ENCODE measurements at places on chromosomes 2 and 18. TPM values are rescaled to one million over a fixed set of nuclear protein-coding genes. Genes with fewer than 3 reads are reported as not detected.

- H3K27me3 ChIP-seq, result no peaks in the 10 kb centered on the region
- peaks cover 3% of the 10 kb centered on the region for H3K4me1 ChIP-seq
- no peak overlapping the region for H3K27ac ChIP-seq
- DNase-seq, result peak; percentile 45
- H3K4me3 ChIP-seq, result no peak overlapping the region
Observed at GRCh38 chr2:95386031-95386430, 16.5 kb upstream of the FAHD2A start.

GRCh38 chr2:208101716-208102631 is 22.4 kb downstream of the CRYGD start:
- DNase-seq, result no peak
- no peaks in the 10 kb centered on the region for H3K27me3 ChIP-seq
- H3K36me3 ChIP-seq, result no peaks in the 10 kb centered on the region
- H3K4me1 ChIP-seq, result no peaks in the 10 kb centered on the region
- H3K27ac ChIP-seq, result no peak overlapping the region

- H3K27me3 ChIP-seq, result no peaks in the 10 kb centered on the region
- no peaks in the 10 kb centered on the region for H3K4me1 ChIP-seq
- DNase-seq, result no peak
Observed at GRCh38 chr2:218622606-218623365, 15.1 kb downstream of the PLCD4 start.

DNA sequence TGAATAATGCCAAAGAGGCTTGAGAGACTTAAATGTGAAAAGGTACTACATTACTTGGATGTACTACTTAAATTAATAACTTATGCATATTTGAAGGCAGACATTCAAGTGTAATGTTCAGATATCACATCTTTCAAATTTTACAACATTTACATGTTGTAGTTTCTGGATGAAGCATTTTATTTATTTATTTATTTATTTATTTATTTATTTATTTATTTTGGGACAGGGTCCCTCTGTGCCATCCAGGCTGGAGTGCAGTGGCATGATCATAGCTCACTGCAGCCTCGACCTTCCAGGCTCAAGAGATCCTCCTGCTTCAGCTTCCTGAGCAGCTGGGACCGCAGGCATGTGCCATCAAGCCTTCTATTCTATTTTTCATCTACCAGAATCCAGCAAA is 596.4 kb downstream of the ERBB4 start:
- no peaks in the 10 kb centered on the region for H3K4me1 ChIP-seq
- H3K27me3 ChIP-seq, result no peaks in the 10 kb centered on the region
- no peak overlapping the region for H3K4me3 ChIP-seq
- DNase-seq, result no peak

GRCh38 chr18:36153771-36154170 is 24.1 kb downstream of the ELP2 start:
- no peak for DNase-seq
- H3K4me1 ChIP-seq, result no peaks in the 10 kb centered on the region
- peaks cover 28% of the 10 kb centered on the region for H3K36me3 ChIP-seq
- H3K4me3 ChIP-seq, result no peak overlapping the region
- H3K27me3 ChIP-seq, result no peaks in the 10 kb centered on the region

GRCh38 chr18:69239849-69240674 is 160.6 kb upstream of the DOK6 start:
- H3K27ac ChIP-seq, result no peak overlapping the region
- H3K4me1 ChIP-seq, result no peaks in the 10 kb centered on the region
- no peaks in the 10 kb centered on the region for H3K36me3 ChIP-seq
- DNase-seq, result no peak
- H3K27me3 ChIP-seq, result no peaks in the 10 kb centered on the region

GRCh38 chr2:209526561-209526960 is 102.7 kb downstream of the MAP2 start:
- H3K27ac ChIP-seq, result peak overlapping the region; percentile 41
- H3K4me1 ChIP-seq, result no peaks in the 10 kb centered on the region
- DNase-seq, result no peak
- H3K27me3 ChIP-seq, result no peaks in the 10 kb centered on the region
- peak overlapping the region; percentile 9 for H3K4me3 ChIP-seq

DNA sequence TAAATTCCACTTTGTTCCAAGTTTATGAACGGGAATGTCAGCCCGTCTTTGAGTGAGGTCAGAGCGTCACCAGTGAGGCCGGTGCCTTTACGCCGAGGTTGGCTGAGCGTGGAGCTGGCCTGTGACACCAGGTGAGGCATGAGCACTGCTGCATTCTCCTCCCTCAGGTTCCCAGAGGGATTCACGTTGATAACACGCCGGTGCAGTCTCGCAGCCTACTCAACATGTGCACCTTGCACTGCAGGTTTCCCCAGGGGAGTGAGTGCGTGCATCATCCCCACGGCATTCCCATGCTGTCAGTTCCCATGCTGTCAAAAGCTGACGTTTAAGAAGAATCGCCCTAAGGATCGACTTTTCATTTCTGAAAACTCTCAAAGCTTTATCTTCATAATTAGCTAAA is 213.3 kb downstream of the LDLRAD4 start:
- DNase-seq, result no peak
- no peak overlapping the region for H3K27ac ChIP-seq
- H3K4me3 ChIP-seq, result no peak overlapping the region
- no peaks in the 10 kb centered on the region for H3K27me3 ChIP-seq
- H3K4me1 ChIP-seq, result no peaks in the 10 kb centered on the region

DNA sequence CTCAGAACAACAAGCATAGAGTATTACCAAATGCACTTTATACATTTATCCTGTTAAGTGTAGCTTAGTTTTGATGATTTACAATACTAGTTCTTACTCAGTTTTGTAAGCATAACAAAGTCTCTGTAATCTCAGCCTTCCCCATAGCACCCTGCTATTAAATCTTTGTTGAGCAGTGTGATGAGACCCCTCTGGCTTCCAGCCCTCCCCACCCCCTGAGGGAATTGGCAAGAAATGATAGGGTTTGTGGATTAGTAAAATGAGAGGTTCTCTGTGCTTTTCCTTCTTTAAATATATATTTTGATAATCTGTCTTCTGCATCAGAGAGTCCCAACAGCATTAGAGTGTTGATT is 37.2 kb downstream of the ZNF521 start:
- no peaks in the 10 kb centered on the region for H3K36me3 ChIP-seq
- H3K4me1 ChIP-seq, result no peaks in the 10 kb centered on the region
- DNase-seq, result no peak
- no peak overlapping the region for H3K27ac ChIP-seq

DNA sequence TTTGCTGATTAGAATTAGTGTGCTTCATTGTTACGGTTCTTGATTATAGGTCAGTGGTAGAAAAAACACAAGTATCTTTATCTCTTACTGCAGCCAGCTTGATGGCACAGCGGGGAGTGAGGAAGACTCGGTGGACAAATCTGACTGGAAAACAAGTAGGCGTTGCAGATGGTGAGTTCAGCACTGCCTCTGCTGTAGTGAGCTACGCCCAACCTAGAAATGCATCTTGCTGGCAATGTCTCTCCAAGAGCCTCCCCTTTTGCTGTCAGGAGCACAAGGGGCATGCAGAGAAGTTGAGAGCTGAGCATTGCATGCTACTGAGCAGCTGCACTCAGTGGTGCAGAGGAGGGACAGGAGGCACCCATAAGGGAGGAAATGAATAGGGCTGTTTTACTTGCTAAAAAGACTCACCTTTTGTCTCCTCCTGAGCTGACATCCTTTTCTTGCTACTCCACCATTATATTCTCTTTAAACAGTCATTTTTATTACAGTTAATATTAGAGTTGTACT is 977.3 kb upstream of the ACVR2A start:
- H3K27me3 ChIP-seq, result no peaks in the 10 kb centered on the region
- no peak overlapping the region for H3K4me3 ChIP-seq
- H3K27ac ChIP-seq, result no peak overlapping the region
- no peaks in the 10 kb centered on the region for H3K36me3 ChIP-seq
- no peaks in the 10 kb centered on the region for H3K4me1 ChIP-seq
- DNase-seq, result no peak

ZNF396 gene
- total RNA-seq, result 6.5 TPM

TMEM200C gene
- 0.31 TPM for total RNA-seq
